ENCODE measurements at places on chromosomes 1 and 21. TPM values are rescaled to one million over a fixed set of nuclear protein-coding genes. Genes with fewer than 3 reads are reported as not detected.

Gene CFAP74
- total RNA-seq: not detected

Gene PIP5K1A
- total RNA-seq: 98.9 TPM

- H3K27ac ChIP-seq: no peak overlapping the region
- peaks cover 1% of the 10 kb centered on the region for H3K27me3 ChIP-seq
- no peaks in the 10 kb centered on the region for H3K36me3 ChIP-seq
- DNase-seq: no peak
- H3K4me3 ChIP-seq: no peak overlapping the region
Observed at GRCh38 chr21:41744028-41744930, 22.6 kb downstream of the RIPK4 start.

DNA sequence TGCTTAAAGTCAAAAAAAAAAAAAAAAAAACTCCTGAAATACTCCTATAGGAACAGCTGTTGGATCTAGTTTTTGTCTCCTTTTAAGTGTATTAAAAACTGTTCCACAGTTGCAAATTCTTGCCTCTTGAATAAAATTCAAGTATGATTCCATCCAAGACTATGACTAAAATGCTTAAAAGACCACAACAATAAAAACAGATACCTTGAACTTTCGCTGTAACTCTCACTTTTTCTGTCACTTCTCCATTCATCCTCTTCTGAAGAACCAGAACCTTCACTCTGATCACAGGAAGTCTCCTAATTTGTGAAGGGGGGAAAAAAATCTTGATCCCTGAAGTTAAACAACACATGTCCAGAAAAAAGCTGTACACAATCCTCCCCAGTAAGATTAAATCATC is 55.0 kb upstream of the PSMG1 start:
- no peak overlapping the region for H3K4me3 ChIP-seq
- H3K27me3 ChIP-seq: no peaks in the 10 kb centered on the region
- no peak for DNase-seq
- peaks cover 5% of the 10 kb centered on the region for H3K4me1 ChIP-seq
- H3K36me3 ChIP-seq: peaks cover 42% of the 10 kb centered on the region
- H3K27ac ChIP-seq: no peak overlapping the region

GRCh38 chr1:152458384-152459185 is 44.5 kb upstream of the CRNN start:
- peaks cover 14% of the 10 kb centered on the region for H3K27me3 ChIP-seq
- DNase-seq: peak; percentile 65
- H3K4me1 ChIP-seq: peaks cover 32% of the 10 kb centered on the region
- no peaks in the 10 kb centered on the region for H3K36me3 ChIP-seq

DNA sequence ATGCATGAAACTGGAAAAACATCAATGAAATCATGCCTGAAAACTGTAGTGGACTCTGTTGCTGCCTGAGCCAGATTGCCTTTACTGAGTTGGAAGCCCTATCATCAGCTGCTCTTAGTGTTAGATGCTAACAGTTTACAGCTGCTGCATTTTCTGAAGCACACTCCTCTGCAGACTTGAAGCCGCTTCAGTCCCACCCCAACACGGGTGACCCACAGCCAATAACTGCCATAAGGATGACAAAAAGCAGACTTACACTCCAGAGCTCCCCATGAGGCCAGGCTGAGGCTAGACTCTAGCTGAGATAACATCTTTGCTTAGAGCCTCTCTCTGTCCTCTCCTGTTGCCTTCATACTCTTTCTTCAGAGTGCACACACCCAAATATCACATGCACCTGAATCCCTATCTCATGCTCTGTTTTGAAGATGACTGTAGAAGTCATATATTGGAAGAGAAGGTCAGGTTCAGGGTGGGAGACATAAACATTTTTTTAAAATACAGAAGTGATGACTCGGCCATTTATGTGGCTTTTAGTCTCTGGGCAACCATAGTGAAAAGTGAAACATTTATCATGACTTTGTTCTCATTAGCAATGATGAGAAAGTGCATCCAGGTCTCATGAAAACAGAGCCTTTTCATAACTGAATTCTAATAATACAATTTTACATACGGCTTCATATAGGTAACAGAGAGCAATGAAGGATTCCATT is 161.0 kb downstream of the KCNK2 start:
- no peak overlapping the region for H3K4me3 ChIP-seq
- DNase-seq: no peak
- H3K27ac ChIP-seq: no peak overlapping the region
- no peaks in the 10 kb centered on the region for H3K27me3 ChIP-seq
- no peaks in the 10 kb centered on the region for H3K4me1 ChIP-seq
- no peaks in the 10 kb centered on the region for H3K36me3 ChIP-seq

DNA sequence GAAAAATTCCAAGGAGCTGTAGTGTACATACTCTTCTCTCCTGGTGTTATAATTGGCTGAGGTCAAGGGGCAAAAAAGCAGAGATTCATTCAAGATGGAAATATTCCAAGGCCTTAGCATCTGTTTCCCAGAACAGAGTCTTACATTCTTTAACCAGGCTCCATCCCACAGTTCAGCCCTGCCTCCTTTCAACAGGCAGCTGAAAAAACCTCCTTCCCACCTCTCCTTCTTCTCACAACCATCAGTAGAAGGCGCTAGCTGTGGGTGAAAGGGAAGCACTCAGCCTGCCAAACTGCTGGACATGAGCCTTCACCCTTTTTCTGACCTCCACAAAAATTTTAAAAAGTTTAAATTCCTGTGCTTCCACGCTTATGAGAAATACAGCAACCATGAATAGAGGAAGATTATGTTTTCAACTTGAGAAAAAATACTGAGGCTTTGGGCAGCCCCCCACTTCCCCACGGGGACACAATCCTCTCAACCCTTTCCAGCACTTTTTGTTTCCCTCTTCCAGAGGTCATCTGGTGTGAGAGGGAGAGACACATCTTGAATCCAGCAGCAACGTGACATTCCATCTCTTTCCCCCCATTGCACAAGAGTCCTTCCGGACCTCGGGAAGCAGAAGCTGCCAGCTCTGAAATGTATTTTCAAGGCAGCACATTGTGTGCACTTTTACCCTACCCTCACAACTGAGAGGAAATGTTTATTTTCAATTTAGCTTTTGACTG is 43.2 kb upstream of the FMO2 start:
- H3K27me3 ChIP-seq: peaks cover 2% of the 10 kb centered on the region
- no peak overlapping the region for H3K4me3 ChIP-seq
- no peak overlapping the region for H3K27ac ChIP-seq
- no peak for DNase-seq
- no peaks in the 10 kb centered on the region for H3K4me1 ChIP-seq
- H3K36me3 ChIP-seq: no peaks in the 10 kb centered on the region

Data from activated T-helper 1 cell treated with anti-CD3 and anti-CD28 coated beads, Interleukin-12 subunit alpha, Interleukin-12 subunit beta, Interleukin-2, Interleukin-4 antibody, amounts not matched to agents 30 ng/mL and 10 ng/mL and 1 ng/mL, durations not matched to agents 14 hours and 24 hours and 36 hours (primary cell).